ENCODE measurements at places on chromosomes 12 and 14.
A peak's percentile ranks its signal among the peaks of the same experiment; 100 is the strongest.

GRCh38 chr14:83798421-83798820 is 1731.5 kb upstream of the FLRT2 start:
- no peak for DNase-seq

DNA sequence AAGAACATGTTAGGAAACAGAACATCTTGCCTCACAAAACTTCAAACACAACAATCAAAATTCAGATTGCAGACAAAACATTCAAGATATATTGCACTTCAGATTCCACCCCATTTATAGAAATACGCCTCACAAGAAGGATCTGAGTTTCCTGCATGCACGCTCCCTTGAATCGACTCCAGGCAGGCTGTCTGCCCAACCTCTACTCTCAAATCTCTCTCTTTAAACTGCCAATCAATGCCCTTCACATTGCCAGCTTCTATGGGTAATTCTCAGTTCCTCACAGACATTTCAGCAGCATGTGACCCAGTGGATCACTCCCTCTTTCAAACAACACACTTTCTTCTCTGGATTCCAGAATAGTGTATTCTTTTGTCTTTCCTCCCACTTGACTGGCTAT is 184.1 kb downstream of the PRKD1 start:
- DNase-seq = no peak

DNA sequence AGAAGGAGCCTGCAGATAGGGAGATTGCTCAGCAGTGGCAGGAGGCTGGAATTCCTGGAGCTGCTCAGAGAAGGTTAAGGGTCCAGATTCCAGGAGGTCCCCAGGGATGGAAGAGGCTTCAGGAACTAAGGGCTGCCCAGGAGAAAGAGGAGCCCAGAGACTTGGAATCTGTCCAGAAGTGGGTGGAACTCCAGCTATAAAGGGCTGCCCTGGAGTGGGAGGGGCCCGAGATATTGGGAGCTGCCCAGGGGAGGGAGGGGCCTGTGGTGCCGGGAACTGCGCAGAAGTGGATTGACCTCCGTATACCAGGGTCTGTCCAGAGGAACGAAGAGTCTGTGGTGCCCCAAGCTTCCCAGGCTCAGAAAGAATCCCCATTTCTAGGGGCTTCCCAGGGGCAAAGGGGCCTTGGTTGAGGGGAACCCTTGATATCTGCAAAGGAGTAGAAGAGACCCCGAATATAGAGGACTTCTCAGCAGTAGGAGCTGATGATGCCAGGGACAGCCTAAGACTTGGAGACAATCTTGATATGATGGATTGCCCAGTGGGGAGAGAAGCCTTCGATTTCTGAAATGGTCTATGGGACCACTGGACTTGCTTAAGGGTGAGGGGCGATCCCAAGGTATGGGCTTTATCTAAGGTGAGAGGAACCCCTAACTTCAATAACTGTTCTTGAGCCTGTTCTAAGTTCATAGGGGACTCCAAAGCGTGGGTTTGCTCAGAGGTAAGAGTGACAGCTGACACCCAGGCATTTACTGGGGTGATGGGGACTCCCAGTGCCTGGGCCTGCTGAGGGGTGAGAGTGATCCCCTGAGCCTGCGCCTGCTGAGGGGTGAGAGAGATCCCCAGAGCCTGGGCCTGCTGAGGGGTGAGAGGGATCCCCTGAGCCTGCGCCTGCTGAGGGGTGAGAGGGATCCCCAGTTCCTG is 45.0 kb downstream of the FAM186A start:
- no peak for DNase-seq

DNA sequence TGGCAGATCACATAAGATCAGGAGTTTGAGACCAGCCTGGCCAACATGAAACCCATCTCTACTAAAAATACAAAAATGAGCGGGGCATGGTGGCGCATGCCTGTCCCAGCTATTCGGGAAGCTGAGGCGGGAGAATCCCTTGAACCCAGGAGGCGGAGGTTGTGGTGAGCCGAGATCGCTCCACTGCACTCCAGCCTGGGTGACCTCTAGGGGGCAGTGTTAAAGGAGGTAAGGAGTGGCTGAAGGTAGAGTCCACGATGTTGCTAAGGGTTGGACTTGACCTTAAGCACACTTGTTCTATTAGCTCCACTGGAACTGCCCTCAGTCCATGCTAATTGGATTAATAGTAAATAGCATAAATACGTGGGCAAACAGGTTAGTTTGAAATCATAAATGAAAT is 62.4 kb upstream of the PSMC1 start:
- no peak for DNase-seq

- no peak for DNase-seq
Observed at GRCh38 chr14:36556811-36557433, 25.5 kb downstream of the NKX2-8 start.

- DNase-seq = no peak
Observed at GRCh38 chr14:24875203-24875838, 174.6 kb downstream of the STXBP6 start.

DNA sequence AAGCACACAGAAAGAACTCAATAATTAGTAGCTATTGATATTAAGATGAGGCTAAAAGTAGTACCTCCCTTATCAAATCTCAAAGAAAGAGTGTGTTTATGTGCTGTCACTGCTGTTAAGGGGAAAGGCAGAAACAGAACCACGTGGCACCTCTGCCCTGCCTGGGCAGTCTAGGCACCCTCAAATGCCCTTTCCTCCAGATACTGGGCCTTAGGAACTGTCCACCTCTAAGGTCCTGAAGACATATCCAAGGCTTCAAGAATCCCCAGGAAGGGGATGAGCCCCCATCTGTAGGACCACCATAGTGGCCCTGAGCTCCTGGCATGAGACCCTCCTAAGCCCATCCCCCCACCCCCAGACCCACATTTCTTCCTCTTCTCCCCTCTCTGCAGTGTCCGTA is 29.1 kb downstream of the NGB start:
- no peak for DNase-seq

GRCh38 chr12:7884689-7885088 is 12.0 kb upstream of the SLC2A14 start:
- DNase-seq = no peak

DNA sequence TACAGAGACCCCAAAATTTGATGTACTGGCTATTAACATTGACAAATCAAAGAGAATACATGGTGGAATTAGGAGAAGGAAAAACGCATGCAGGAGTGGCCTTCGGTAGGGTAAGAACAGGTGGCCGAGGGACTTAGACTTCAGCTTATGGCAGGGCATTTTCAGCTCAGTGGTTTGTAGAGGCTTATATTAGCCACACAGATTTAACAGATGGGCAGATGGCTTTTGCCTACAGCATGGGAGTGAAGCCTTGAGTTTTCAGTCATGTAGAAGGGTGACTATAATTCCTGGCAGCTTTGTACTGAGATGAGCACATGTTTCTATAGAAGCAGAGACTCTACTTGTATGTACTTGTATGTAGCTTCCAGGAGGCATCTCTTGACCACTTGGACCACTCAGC is 40.9 kb upstream of the PLEKHA5 start:
- DNase-seq = no peak

- no peak for DNase-seq
Observed at GRCh38 chr14:52824462-52824861, 33.1 kb upstream of the GNPNAT1 start.

- DNase-seq = no peak
Observed at GRCh38 chr12:45587877-45588533, 141.5 kb upstream of the ARID2 start.

DNA sequence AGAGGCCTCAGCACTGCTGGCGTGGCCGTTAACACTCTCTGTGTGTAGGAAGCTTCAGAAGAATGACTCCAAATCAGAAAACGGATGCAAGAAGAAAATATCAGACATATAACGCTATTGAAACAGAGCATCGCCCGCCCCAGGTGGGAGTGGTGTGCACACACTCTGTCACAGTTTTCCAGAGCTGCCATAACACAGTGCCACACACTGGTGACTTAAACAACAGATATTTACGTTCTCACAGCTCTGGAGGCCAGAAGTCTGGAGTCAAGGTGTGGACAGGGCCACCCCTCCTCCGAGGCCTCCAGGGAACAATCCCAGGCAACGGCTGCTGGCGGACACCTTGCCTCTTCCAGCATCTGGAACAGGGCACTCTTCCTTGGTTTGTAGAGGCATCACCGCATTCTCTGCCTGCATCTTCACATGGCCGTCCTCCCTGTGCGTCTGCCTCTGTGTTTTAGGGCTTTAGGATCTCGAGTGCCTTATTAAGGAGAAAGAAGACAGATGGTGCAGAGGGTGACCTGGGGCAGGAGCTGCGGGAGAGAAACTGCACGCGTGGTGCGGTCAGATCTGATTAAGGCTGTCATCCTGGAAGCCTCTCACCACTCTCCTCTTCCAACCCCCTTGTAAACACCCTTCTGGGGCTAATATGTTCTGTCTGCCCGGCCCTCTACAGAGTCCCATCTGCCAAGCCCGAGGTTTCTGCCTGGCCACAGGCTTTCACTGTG is 141.0 kb downstream of the SLC15A4 start:
- DNase-seq = no peak

DNA sequence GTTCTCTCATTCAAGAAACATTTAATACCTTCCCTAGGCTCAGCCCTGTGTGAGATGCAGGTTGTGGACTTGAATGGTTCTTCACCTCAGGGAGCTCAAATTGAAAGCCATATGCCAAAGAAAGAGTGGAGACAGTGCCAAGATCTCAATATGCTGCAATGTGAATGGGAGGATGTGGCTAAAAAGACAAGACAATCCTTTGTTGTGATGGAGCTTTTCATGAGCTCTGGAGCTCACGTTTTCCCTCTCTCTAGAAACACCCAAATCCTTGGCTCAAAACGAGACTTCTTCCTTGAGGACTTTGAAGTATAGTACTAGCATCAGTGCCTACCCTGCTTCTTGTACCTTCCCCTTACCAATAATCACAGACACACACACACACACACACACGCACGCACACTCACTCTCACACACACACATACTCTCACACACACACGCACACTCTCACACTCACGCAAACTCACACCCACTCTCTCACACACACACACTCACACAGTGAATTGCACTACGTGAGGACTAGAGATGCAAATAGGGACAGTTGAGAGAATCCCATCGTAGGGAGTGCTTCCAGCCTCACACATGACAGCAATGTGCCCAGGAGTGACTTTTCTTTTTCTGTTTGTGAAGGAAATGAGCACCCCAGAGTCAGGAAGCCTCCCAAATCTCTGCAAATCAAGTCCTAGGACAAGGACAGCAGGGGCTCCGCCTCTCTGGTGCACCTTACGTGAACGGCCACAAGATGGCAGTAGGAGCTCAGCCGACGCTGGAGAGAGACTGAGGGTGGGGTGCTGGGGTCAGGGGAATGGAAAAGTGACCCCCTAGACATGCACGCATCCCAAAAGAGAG is 231.4 kb downstream of the PCNX1 start:
- peak; percentile 52 for DNase-seq

GRCh38 chr12:29750131-29750927 is 33.4 kb downstream of the TMTC1 start:
- DNase-seq = no peak

GRCh38 chr12:3294481-3294911 is 196.5 kb upstream of the PRMT8 start:
- no peak for DNase-seq

- no peak for DNase-seq
Observed at GRCh38 chr12:64278421-64278820, 56.3 kb upstream of the KICS2 start.

- no peak for DNase-seq
Observed at GRCh38 chr14:36510078-36510799, 9.8 kb downstream of the NKX2-1 start.

DNA sequence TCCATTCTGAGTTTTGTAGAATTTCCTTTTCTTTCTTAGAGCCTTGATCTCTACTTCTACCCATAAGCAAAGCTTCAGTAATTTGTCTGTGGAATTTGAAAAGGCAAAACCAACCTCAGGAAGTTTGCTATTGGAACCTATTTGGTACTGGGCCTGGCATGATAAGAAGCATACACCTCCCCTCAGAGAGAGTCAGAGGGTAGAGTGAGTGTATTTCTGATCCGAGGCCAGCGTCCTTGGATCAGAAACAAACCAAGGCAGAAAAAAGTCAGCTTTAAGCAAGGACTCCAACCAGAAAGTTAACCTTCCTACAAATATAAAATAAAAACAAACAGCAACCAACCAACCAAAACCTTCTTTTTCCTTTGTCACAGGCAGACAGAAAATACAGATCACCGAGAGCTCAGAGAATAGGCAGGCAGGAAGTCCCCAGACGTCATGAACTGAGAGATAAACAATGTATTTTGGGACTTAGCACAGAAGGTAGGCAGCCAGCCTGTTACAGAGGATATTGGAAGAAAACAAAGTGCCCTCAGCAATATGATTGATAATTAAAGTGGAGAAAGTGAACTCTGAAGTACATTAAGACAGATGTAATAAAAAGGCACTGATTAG is 141.5 kb downstream of the NEDD1 start:
- DNase-seq = no peak

DNA sequence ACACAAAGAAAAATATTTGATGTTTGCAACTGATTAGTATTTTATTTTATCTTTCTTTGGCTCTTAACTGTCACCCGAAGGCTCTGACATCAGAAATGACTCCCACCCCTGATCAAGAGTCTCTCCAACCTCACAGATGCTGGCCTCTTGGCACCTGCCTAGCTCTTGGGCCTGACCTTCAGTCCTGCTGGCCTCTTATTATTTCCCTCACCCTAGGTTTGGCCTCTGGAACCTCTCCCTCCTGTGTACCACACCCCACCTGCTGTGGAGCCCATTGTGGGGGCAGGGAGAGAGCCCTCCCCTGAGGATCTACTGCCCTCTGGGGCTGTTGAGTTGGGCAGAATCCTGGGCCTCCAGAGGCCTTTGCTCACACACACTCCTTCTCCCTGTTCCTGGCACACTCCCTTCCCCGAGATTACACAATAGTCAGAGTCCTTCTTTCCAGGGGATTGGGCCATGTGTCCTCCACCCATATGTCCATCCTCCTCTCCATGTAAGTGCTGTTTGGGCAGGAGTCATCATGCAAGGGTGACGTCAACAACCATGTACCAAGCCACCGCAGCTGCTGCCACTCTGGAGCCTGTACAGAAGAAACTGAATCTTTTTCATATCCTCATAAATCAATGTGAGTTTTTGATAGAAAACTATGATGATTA is 124.3 kb downstream of the RASSF9 start:
- no peak for DNase-seq

GRCh38 chr12:67952787-67953186 is 36.5 kb upstream of the IFNG-AS1 start:
- no peak for DNase-seq

- DNase-seq = peak; percentile 77
Observed at GRCh38 chr12:46209914-46210872, 58.6 kb downstream of the SLC38A1 start.

GRCh38 chr12:12527820-12528296 is 34.8 kb downstream of the DUSP16 start:
- no peak for DNase-seq

DNA sequence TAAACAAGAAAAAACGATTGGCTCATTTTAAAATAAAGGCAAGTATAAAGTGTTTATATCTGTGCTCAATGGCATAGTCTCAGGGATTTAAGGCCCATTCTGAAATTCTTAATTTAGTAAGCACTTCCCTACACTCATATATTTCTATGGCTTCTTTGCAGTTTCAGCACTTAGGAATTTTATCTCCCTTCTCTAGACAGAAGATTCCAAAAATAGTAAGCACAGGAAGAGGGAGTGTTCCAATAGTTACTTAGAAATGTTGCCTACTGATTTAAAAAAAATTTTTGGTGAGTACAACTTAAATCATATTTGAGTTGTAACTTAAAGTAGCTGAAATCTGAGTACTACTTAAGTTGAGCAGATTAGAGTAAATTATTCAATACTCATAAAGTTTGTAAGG is 19.8 kb downstream of the INSM2 start:
- DNase-seq = no peak

GRCh38 chr14:102317564-102318248 is 1.8 kb upstream of the ZNF839 start:
- DNase-seq = no peak

- peak; percentile 30 for DNase-seq
Observed at GRCh38 chr14:37985826-37986470, 221.8 kb upstream of the SSTR1 start.
